T-helper 1 cell (primary cell): ENCODE measurements at places on chromosomes 6 and 20.

DNA sequence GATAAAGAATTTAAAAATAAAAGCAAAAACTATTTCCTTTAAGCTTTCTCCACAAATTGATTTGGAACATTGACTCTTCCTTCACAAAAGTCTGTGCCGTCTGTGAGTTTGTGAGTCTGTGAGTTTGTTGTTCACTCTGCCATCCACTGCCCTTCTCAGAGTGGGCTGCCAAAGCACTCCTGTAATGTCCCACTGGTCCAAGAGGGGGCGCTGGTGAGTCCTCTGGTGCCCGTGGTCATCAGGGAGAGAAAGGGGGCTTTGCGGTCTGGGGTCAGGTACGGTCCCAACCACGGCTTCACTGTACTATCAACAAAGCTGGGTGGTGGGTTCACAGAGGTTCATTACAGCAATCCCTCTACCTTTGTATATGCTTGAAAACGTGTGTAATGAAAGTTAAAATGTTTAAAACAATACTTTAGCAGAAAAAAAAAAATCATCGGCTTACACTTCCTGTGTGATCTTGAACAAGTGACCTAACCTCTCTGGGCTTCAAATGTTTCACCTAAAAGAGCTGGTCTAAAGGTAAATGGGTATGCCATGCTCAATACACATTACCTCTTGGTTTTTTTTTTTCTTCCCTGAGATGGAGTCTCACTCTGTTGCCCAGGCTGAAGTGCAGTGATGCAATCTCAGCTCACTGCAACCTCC, 5.6 kb upstream of the ANKRD60 start:
- peak; percentile 19 for DNase-seq

GRCh38 chr20:8454137-8454712, 322.2 kb downstream of the PLCB1 start:
- DNase-seq: no peak

GRCh38 chr20:23086056-23086566, at the start of gene CD93:
CD93 (minus strand) TSS chr20:23086324; CDS start chr20:23086192, 132 bp downstream.
- DNase-seq: no peak

DNA sequence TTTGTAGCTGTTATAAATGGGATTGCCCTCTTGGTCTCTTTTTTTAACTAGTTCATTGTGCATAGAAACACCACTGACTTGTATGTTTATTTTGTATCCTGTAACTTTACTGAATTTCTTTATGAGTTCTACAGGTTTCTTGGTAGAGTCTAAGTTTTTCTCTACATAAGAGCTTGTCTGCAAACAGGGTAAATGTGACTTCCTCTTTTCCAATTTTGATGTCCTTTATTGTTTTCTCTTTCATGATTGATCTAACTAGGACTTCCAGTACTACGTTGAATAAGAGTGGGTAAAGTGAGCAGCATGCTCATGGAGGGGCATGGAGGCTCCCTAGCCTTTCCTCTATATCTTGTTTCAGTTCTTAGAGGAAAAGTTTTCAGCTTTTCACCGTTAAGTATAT, 3.0 kb upstream of the WFDC10A start:
- DNase-seq: no peak

- DNase-seq: no peak
Observed at GRCh38 chr6:165634101-165634880, 28.8 kb downstream of the PDE10A start.

- DNase-seq: no peak
Observed at GRCh38 chr6:72642435-72642834, 20.6 kb downstream of the KCNQ5 start.
